ENCODE measurements at places on chromosomes 7 and 10.

DNA sequence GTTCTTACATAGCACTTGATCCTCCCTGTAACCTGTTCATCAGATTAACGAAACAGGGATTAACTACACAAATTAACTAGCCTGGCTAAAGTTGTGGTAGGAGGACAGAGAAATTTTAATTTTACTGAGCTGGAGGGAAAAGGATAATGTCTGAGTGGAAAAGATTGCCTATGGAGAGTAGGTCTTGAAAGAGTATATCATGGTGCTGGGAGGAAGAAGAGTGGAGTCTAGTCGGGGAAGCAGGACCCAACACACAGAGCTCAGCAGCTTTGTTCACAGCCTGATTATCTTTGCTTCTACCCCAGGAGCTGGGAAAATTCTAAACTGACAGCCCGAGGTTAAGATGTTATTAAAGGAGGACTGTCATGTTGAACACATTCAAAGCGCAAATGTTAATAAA is 6.1 kb upstream of the KDM7A start:
- DNase-seq, result no peak

GRCh38 chr7:20330928-20331909 is 519 bp downstream of the ITGB8 start:
- peak; percentile 88 for DNase-seq

GRCh38 chr7:105743351-105744090 is 132.9 kb downstream of the ATXN7L1 start:
- no peak for DNase-seq

GRCh38 chr7:100692578-100692961 is 1.5 kb downstream of the GIGYF1 start:
- no peak for DNase-seq

DNA sequence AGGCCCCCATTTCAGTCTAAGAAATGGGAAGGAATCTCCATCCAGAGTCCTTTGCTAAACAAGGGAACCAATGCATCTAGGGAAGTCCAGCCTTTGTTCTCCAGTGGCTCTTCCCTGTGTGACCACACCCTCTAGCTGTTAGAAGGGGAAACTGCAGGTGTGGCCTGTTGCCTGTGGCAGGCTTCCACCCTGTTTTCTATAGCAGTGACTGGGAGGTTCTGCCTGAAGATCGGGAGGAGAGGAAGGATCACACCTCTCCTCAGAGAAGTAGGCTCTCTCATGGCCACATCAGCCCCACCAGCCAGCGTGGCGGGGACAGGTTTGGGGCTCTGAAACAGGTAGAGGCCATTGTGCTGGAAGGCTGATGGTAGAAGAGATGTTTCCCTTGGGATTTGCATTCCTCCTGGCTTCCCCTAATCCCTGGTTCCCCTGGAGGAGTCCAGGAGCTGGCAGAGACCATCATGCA is 47.7 kb upstream of the TRIM8 start:
- DNase-seq, result peak; percentile 67

- DNase-seq, result no peak
Measured at GRCh38 chr7:23604296-23604640, 7.1 kb downstream of the CCDC126 start.

GRCh38 chr10:16776896-16777295 is 40.3 kb downstream of the RSU1 start:
- no peak for DNase-seq

- no peak for DNase-seq
Measured at GRCh38 chr7:148296994-148297644, 293.4 kb upstream of the C7orf33 start.

- no peak for DNase-seq
Measured at GRCh38 chr10:101282947-101283346, 53.7 kb upstream of the LBX1 start.

DNA sequence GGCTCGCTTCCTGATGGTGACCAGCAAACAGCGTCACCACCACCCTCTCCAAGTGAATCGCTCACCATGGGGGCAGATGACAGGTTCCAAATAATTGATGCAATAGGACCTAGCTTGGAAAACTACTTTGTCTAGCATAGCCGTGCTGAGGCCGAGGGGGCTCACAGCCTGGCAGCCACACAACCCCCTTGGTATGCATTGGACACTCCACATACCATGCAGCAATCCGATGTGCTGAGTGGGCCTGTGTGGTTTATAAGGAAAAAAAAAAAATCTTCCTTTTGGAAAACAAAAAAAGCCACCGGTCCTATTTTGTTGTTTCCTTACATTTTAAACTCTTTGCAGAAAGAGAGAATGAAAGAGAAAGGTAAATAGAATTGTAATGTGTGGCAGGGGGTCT is 15.1 kb downstream of the GATA3 start:
- DNase-seq, result no peak

DNA sequence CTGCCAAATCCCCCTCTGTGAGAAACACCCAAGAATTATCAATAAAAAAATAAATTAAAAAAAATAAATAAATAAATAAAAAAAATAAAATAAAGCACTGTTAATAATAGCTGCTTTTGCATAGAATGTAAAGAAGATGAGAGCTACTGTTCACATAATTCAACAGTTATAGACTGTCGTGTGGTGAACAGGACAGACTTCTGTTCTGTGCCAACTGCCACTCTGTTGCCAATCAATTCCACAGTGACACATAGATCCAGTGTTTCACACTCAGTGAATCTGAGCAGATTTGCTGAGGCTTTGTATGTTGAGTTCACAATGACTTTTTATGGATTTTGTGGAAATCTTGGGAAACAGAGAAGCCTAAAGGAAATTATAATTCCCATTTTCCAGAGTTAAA is 14.9 kb downstream of the ARHGAP19 start:
- DNase-seq, result peak; percentile 32

Data from spinal cord (tissue), 10 donors.